CD4-positive, alpha-beta T cell treated with Interleukin-2 at 100 ng/mL for 4 hours (primary cell): ENCODE measurements at places on chromosomes 16 and 17.

GRCh38 chr16:85279402-85279801, 167.1 kb upstream of the CIBAR2 start:
- no peak for DNase-seq

DNA sequence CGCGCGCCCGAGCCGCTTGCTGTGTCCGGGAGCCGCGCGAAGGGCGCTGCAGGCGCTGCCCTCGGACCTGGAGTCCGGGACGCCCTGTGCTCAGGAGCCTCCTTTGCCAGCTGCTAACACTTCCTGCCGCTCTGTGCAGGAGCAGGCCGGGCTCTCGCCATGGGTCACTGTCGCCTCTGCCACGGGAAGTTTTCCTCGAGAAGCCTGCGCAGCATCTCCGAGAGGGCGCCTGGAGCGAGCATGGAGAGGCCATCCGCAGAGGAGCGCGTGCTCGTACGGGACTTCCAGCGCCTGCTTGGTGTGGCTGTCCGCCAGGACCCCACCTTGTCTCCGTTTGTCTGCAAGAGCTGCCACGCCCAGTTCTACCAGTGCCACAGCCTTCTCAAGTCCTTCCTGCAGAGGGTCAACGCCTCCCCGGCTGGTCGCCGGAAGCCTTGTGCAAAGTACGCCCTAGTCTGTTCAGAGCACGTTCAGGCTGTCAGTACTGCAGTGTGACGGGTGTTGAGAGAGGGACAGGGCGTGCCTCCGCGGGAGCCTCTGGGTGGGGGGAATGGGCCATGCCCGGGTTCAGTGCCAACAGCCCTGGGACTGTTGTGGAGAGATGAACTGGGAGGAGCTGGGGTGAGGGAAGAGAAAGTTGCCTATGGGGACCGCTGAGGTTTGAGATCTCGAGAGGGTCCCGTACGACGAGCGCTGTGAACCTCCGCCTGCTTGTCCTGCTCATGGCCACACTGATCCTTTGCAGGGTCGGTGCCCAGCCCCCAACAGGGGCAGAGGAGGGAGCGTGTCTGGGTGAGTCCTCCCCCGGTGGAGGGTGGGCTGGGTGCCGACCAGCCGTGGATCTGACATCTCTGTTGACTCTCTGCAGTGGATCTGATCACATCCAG, 1.3 kb downstream of the ZNF276 start:
- peak; percentile 88 for DNase-seq

DNA sequence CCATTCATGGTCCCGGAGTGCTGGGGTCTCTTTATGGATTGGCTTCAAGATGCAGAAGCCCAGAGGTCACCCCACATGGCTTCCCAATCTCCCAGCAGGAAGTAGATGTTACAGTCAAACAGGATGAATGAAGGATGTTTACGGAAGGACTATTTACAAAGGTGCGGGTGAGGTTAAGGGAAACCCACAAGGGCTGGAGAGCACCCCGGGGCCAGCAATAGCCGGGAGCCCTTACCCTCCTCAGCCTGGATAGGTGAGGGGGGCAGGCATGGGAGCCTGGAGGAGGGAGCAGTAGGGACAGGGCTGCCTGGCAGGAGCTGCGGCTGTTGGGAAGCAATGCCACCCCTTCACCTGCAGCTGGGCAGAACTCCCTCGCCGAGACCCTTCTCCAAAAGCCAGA, 24.5 kb upstream of the CACNG1 start:
- no peak for DNase-seq

DNA sequence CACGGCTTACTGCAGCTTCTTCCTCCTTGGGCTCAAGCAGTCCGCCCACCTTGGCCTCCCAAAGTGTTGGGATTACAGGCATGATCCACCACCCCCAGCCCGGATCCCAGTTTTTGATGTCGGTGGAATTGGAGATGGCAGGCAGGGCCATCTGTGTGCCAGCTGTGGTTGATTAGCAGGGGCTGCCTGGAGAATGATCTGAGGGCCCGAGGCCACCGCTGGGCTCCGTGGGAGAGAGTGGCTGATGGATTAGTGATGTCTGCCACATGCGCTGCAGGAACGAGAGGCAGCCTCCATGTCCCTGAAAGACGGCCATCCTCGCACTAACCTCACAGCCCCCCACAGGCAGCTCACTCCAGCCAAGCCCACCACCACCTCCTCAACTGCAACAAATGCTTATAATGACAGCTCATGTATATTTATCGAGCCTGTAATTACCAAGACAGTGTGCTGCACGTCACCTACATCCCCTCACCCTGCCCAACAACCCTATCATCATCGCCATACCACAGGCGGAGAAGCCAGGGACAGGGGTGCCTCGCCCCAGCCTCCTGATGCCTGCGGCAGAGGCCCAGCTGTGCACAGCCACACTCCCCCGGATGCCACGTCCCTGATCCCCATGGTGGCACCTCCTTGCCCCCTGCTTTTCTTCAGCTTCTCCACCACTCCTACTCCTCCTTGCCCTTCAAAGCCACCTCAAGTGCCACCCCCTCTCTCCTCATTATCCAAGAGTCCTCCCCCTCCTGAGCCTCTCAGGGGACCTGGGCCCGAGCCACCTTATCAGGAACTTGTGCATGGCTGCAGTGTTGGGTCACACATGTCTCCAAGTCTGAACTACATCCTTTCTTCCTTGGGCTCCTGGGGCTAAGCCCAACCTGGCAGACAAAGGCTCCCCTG, 33.2 kb downstream of the ACTG1 start:
- DNase-seq = no peak

DNA sequence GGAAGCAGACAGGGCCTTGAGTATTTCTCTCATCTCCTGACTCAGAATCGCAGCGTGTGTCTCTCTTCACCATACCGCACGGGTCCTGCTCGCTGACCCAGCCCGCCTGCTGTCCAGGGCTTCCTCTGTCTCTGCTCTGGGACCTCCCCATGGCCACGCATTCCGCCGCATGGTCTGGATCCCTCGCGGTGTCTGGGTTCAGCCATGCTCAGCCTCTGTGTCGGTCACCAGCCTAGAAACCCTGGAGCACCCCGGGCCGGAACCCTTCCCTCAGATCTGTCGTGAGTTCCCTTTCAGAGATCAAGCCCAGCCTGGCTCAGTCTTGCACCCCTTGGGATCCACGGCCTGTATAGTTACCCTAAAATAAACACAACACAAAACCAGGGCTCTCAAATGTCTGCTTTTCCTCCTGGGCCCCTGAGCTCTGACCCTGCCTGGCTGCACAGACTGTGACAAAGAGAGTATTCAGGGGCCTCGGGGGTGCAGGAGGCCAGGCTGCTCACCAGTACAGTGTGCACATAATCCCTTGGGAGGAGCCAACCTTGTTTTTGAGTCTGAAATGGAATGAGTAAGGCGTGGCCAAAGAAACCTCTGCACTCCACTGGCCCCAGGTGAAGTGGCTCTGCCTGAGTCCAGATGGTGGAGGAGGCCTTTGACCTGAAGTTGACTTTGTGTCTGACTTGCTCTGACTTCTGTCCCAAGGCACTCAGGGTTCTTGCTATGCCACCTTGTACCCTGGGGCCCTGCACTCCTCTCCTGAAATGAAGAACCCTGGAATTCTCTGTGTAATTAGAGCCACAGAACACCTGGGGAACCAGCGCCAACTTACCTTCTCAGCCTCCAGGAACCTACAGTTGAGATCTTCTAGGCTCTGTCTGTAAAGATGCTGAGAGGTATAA, 5.8 kb upstream of the SPIRE2 start:
- DNase-seq = no peak

GRCh38 chr16:88069397-88070168, 118.3 kb downstream of the BANP start:
- no peak for DNase-seq

GRCh38 chr17:1650731-1651558, 1.3 kb upstream of the RILP start:
- no peak for DNase-seq

DNA sequence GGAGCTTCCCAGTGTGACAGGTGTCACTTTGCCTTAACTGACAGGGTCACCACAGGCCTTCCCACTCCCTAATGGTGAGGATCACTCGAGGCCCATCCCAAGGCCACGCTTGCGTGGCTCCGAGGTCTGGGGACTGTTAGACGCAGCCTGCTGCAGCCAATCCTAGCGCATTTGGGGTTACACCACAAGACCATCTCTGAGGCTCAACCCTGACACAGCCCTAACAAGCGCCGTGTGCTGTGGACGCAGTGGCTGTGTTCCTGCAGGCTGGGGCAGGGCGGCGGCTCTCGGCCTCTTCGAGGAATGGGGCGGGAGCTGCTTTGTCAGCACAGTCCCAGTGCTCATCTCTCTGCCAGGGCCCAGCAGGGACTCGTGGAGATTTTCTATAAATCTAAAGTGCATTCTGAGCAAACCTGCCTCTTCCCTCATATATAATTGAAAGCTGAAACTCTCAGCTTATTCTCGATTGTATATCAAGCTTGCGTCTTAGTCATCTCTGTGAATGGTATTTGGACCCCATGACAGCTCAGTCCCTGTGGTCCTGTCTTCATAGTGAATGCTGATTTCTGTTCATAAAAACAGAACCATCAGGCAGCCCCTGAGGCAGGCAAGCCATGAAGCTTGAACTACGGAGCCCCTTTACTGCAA, 65.8 kb upstream of the CHMP6 start:
- DNase-seq = no peak

DNA sequence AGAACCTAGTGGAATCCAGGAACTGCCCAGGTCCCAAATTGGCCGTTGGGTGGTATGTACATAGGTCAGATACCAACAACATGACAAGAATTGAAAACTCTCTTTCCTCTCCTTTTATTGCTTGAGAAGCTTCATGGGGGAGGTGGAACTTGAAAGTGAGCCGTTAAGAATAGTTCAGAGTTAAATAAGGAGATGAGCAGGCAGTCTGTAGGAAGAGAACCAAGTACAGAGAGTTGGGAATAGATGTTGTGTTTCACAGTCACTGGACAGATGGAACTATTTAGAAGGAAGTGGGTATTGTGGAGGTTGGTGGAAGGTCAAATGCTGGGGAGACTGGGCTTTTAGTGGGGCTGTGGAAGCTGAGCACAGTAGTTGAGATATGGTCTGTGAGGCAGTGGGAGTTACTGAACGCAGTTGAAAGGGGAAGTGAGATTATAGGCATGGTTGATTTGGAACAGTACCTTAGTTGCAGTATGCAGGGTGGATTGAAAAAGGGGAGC, 26.4 kb downstream of the ARHGAP44 start:
- no peak for DNase-seq

- no peak for DNase-seq
Observed at GRCh38 chr16:88088161-88088581, 136.9 kb downstream of the BANP start.

GRCh38 chr17:21843318-21843865, 151.1 kb downstream of the KCNJ18 start:
- DNase-seq = no peak

DNA sequence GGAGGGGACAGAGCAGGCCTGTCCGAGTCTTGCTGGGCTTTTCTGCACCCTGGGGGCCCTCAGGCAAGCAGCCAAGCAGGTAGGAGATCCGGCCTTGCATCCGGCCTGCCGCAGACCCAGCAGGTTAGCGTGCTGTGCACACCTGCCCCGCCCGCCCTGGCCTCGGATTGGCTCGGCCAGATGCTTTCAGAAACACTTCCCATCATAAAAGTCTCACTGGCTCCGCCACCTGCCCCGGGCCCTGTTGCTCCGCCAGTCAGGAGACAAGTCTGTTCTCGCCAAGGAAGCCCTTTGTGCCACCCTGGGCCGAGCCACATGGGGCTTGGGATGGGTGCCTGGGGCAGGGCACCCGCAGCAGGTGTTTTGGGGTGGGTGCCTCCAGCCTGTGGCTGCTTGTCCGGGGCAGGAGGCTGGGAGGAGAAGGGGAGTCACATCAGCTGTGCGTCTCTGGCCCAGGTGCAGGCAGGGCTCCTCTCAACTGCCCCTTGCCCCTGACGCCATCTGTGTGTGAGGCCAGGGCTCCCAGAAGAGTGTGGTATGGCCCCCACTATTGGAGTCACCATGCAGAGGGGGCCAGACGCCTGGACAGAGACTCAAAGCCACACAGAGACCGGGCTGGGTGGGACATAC, 228.2 kb upstream of the GSE1 start:
- DNase-seq = no peak

DNA sequence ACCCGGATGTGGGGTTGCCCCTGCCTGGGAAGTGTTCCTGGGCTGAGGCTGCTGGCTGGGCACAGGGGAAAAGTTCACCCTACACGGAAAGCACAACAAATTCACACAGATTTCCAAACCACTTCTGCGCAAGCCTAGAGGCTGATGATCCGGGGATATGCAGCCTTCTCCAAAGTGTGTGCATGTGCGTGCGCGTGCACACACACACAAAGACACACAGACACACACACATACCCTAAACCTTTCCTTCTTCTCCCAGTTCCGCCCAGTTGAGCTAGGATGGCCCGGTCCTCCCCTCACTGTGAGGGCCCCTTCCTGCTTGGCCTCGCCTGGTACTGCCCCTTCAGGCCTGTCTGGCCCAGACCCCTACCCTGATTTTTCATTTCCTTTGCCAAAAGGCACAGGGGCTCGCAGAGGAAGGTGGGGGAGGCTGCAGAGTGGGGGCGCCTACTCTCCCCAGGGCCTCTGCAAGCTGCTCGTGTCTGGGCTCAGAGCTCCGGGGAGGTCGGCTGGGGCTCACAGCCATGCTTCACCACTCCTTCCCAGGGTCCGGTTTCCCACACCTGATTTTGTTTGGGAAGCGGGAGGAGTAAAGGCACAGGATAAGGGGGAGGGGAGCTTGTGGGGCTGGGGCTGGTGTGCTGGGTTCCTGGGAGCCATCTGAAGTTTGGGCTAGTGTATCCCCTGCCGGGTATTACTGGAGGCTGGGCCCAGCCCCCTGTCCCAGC, 144.7 kb downstream of the ENGASE start:
- no peak for DNase-seq

DNA sequence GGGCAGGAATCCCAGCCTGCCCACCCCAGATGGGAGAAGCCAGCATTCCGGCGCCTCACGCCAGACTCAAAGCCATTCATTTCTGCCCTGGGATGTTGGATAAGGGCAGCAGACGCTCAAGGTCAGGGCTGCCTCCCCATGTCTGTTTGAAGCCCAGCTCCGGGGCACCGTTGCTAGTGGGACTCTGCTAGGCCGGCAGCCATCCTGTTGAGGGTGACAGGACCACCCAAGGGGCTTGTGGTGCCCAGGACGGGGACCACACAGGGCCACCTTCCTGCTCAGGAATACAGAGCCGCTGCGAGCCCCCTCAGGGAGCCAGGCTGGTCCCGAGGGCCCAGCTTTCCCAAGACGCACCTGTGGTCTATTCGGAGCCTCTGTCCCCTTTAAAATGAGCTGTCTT, 101.7 kb upstream of the CREBBP start:
- no peak for DNase-seq

- no peak for DNase-seq
Observed at GRCh38 chr17:7612294-7612640, 2.4 kb downstream of the FXR2 start.

DNA sequence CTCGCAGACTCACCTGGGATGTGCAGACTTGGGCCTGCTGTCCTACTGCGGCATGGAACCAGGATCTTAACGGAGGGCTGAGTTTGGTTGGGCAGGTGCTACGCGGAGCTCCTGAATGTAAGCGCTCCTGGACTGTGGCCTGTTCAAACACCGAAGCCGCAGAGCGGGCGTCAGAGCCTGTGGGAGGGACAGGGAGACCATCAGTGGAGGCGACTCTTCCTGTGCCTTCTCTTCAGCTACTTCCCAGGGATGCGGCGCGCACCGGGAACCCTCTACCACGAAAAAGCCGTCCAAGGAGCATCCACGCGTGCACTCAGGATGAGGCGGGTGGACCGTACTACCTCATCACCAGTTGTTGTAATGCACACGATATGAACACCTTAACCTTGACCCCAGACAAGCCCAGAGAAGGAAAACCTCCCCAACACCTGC, 2.0 kb downstream of the USP36 start:
- no peak for DNase-seq
